ENCODE measurements at places on chromosomes 4 and X.

GRCh38 chr4:85860066-85860740, 385.3 kb downstream of the ARHGAP24 start:
- no peak for DNase-seq

DNA sequence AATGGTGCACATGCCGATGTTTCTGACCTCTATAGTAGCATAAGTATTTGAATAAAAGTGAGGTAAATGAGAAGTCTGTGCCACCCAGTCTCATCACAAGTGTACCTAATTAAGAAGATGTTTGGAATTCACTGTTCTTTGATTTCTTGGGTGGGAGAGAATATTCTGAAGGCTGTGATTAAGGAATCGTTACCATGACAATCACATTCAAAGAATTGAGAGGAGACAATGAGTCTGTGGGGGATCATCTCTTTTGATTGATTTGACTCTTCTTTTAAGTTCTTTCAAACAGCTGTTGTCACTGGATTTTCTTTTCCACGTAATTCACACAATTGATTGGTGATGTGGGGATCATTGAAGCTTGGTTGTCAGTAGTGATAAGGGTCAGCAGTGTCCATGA, 18.1 kb downstream of the FHL1 start:
- DNase-seq, result no peak

GRCh38 chr4:147244786-147245185, 236.1 kb upstream of the EDNRA start:
- DNase-seq, result no peak

- no peak for DNase-seq
Measured at GRCh38 chr4:154467886-154468285, 23.7 kb downstream of the DCHS2 start.

DNA sequence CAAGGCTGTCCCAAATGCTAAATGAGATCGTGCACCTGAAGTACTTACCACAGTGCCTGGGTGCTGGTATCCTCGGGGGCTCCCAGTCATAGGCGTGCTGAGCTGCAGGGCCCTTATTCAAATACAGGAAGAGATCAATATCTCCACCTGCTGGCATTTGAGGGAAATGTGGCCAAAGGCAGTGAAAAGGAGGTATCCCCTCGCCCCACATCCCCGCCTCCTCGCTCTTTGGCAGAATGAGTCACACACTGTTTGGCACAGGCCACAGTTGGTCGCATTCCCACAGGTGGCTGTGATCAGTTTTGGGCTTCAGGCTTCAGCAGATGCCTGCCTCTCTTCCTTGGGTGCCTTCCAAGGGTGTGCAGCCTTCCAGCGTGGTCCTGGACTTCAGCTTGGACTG, 28.4 kb downstream of the ZNF185 start:
- DNase-seq, result peak; percentile 48

DNA sequence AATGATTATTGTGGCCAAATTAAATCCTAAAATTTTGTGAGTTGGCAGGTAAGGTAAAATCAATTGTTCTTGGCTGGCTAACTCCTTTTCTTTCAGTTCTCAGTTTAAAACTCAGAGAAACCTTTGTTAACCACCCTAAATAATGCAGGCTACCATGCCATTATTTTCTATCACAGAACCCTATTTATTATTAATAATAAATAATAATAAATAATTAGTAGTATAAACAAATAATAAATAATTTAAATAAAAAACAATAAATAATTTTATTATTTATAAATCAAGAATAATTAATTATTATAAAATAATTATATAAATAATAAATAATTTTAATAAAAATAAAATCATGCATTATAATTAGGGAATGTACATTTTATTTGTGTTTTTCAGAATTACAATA, 390.3 kb downstream of the ARHGAP24 start:
- DNase-seq, result no peak

- no peak for DNase-seq
Measured at GRCh38 chr4:141432000-141432712, 204.2 kb upstream of the IL15 start.

GRCh38 chrX:96147681-96148080, 537.0 kb upstream of the DIAPH2 start:
- DNase-seq, result no peak

- no peak for DNase-seq
Measured at GRCh38 chr4:163395055-163395454, 51.4 kb downstream of the NPY5R start.

DNA sequence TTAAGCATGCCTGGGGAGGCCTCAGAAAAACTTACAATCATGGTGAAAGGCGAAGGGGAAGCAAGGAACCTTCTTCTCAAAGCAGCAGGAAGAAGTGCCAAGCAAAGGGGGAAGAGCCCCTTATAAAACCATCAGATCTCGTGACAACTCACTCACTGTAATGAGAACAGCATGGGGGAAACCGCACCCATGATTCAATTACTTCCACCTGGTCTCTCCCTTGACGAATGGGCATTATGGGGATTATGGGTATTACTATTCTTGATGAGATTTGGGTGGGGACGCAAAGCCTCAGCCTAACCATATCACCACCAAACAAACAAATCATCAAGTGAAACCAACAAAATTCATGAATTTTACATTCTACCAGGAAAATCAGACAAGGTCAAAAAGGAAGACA, 76.7 kb upstream of the TAB3 start:
- DNase-seq, result no peak

DNA sequence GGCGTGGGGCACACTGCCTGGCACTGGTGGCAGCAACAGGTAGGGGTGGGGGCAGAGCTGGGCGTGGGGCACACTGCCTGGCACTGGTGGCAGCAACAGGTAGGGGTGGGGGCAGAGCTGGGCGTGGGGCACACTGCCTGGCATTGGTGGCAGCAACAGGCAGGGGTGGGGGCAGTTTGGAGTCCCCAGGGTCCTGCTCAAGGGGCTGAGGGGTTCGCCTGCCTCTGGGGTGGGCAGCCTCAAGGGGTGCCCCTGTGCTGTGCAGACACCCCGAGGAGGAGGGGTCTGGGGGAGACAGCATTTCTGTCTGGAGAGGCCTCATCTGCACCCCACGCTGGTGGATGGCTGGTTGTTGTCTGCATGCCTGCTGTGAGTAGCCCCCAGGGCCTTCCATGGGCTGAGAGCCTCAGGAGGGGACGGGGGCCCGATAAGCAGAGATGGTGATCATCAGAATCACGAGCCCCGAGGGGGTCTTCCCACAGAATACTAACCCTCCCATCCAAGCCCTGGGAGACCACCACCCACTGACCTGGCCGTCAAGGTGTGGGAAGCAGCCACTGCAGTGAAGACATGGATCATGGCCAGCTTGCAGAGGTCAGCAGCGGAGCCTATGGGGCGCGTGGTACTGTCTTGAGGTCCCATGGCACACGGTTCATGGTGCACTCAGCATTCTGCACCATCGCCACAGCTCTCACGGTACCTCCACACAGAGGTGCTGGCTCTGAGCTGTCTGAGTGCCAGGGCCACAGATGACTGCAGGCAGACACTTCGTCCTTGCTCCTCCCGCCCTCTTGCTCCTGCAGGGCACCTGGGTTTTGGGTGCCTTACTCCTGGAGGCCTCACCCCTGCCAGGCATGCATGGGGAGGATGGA, 21.5 kb downstream of the NAT8L start:
- DNase-seq, result peak; percentile 0

DNA sequence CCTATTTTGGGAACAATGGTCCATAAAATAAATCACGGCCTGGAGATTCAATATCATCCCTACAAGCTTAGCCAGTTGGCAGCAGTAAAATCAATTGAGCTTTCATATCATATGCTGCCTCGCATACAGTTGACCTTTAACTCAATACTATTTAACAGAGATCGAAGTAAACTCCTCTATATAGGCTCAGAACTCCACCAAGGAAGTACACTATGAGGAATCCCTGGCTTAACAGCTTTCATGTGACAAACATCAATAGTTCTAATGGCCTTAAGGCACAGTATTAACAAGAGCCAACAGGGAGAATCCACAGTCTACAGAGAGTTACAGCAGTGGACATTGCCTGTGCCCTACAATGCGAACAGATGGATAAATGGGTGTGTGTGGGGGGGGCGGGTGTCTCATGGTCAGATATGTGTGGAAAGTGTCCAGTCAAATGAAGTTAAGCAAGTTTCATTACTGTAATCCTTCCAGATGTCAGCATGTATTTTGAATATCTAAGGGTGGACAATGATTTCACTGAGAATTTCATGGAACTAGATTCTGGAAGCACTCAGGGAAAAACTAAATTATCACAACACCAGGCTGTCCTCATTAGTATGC, 98.2 kb upstream of the FAM9B start:
- DNase-seq, result no peak

DNA sequence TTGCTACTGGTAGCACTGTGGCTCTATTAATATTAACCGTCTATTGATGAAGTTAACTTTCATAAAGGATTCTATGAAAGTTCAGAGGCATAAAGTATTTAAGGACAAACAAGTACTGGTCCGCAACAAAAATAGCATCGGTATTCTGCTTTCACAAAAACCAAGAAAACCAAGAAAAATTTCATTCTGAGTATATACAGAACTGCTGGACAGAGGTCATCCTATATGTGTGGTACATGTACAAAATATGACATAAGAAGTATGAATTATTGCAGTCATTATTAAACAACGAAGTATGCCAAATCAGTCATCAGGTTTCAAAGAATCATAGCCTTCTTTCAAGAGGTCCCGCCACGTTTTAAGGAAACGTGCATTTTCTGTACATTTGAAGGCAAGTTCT, 2.4 kb downstream of the C4orf46 start:
- no peak for DNase-seq

DNA sequence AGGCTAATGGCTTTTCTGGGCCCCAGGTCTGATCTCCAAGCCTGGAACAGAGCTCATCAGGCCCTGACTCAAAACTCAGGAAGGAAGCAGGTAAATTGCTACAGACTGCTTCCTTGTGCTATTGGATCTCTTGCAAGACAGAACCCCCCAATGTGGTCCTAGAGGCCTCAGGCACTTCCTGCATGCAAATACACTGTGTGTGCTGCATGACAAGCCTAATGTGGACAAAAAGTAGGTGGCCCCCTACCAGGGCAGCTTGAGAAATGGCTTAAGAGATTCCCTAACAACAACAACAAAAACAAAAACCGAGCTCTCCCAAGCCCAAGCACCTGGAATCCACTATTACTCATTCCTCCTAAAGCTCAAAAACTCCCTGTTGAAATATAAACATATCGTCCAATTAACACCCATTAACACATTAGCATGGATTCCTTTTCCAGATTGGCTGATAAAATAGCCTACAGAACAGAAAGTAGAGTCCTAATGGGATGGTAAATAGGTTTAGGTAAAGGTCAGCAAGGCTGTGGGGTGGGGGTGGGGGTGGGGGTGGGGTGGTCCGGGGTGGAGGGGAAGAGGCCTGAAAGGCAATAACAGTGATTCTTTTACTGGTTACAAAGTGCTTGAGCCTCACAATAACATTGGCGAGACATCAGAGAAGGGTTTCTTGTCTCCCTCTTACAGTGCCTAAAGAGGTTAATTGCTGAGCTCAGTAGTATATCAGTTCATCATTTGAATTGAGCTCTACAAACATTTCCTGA, 24.1 kb upstream of the FGF16 start:
- no peak for DNase-seq

- DNase-seq, result no peak
Measured at GRCh38 chrX:10900585-10901289, 210.4 kb upstream of the HCCS start.

DNA sequence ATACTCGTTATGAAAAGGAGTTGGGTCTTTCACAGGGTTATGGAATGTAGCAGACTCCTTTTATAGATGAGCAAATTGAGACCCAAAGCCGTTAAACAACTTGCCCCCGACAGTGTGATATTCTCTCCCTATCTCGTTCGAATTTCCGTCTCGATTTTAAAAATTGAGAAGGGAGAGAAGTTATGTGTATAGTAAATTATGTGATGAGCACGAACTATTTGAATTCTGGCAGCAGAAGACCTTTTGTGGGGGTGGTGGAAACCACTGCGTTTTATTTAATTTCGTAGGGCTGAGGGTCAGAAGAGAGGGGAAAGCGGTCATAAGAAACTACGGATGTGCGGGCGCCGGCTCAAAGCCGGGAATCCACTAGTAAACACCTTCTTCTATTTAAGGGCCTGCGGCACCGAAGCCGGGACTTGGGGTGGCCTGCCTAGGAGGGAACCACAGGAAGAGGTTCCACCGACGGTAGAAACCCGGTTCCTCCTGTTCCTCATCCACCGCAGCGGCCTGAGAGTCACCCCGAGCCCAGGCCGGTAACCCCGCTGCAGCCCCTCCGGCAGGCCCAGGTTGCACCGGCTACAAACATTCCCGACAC, 1.5 kb upstream of the DDX3X start:
- DNase-seq, result no peak

DNA sequence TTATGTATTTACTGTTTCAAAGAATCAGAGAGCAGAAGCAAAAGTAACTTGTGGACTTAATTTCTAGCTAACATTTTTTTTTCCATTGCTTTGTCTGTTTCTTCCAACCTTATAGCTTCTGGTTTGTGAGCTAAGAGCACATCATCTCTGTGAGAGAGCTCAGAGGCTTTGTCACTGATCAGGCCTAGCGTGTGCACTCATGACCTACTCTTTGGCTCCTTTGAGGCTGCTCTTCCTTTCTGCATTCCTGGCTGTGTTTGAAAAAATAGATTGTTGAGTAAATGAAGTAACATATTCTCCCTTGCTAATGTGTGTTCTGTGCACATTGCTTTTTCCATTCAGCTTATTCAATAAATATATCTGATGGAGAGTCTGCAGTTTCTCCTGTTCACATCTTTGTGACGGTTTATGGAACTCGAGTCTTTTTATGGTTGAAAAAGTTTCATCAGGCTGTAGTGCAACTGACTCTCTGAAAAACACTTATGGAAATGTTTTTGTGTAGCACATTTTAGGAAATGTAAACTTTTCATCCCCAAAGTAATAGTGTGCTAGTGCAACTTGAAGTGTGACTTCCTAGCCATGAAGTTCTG, 133.0 kb downstream of the RAPGEF2 start:
- DNase-seq, result no peak

GRCh38 chr4:26458157-26458561, 32.1 kb downstream of the CCKAR start:
- DNase-seq, result no peak

GRCh38 chr4:61079976-61080375, 120.2 kb upstream of the ADGRL3 start:
- DNase-seq, result no peak

- no peak for DNase-seq
Measured at GRCh38 chr4:29711226-29711625, 1008.9 kb upstream of the PCDH7 start.

- peak; percentile 68 for DNase-seq
Measured at GRCh38 chr4:81466841-81467671, 4.7 kb downstream of the RASGEF1B start.

DNA sequence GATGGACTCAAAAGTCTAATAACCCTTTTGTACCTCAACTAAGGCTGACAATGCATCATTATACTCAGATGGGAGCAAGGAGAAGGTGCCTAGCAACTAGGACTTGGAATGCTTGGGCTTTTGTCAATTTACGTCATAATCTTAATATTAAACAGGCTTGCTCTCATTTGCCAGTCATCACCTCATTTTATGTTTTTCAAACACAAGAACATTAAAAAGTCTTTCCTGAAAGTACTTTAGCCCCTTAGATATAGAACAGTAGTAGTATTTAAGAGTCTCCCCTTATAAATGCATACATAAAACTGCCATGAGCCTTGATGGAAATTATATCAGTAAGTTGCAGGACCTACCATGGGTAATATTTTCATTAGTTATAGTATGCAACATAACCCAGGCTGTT, 150.7 kb upstream of the INTU start:
- no peak for DNase-seq
